ENCODE measurements at places on chromosomes 6 and 20.
A peak's percentile ranks its signal among the peaks of the same experiment; 100 is the strongest.

- no peak for DNase-seq
Measured at GRCh38 chr6:43848671-43849391, 78.8 kb downstream of the VEGFA start.

- no peak for DNase-seq
Measured at GRCh38 chr6:17469006-17469832, 75.8 kb downstream of the CAP2 start.

DNA sequence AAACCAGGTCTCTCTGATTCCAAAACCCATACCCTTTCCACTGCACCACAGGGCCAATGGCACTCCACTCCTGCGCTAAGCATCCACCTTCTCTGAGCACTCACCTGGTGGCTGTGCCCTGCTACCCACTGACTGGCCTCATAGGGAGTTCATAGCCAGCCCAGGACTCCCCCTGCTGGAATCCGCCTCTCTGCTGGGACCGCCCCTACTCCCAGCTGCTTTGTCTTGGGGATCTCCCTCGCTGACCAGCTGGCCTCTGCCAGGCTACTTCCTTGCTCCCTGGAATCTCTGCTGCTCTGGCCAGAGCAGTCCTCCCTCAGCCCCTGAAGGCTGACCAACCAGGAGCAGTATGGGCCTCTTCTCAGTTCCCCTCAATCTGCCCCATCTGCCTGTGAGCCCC lies 129.7 kb downstream of the FAXC start:
- DNase-seq = no peak

DNA sequence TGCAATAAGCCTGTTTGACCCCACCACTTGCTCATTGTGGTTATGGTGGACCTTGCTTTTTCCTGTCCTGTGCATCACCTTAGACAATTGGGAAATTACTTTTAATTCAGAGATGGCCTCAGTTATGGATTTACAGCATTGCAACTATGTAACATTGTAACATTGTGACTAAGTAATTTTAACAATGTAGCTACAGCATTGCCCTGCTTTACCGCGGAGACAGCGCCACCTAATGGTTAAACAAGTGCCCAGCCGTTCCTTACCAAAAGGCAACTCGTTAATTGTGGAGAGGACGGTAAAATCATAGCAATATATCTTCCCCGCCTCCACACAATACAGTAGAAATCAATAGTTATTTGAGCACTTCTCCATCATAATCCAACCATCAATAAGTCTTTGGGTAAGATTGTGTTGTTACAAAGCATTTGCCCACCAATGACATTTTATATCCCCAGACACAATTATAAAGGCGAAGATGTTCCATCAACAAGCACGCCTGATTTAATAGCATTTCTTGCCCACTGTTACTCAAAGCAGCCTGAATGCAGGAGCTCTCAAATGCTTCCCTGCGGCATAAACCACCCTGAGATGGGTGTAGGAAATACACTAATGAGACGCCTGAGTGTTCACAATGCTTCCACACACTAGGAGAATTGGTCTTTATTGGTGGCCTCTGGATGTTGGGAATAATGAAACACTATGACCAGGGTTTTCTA lies 93.7 kb downstream of the PROKR2 start:
- DNase-seq = peak; percentile 29

- no peak for DNase-seq
Measured at GRCh38 chr20:50343490-50344179, 153.0 kb downstream of the CEBPB start.

DNA sequence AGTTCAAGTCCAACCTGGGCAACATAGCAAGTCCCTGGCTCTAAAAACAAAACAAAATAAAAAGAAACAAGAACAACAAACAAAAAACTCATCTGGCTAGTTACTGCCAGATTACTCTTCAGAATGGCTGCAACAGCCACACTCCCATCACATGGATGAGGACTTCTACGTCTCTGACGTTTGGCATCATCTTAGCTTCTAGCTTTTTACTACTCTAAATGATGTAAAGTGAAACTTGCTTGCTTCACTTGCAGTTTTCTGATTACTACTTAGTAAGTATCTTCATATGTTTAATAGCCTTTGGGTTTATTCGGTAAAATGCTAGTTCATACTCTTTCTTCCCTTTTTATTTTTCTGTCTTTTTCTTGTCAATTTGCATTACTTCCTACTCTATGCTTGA lies 161.1 kb upstream of the CARMIL1 start:
- no peak for DNase-seq

- no peak for DNase-seq
Measured at GRCh38 chr6:166824880-166825250, 131.5 kb downstream of the RNASET2 start.

- no peak for DNase-seq
Measured at GRCh38 chr6:139640448-139640847, 266.0 kb upstream of the CITED2 start.

DNA sequence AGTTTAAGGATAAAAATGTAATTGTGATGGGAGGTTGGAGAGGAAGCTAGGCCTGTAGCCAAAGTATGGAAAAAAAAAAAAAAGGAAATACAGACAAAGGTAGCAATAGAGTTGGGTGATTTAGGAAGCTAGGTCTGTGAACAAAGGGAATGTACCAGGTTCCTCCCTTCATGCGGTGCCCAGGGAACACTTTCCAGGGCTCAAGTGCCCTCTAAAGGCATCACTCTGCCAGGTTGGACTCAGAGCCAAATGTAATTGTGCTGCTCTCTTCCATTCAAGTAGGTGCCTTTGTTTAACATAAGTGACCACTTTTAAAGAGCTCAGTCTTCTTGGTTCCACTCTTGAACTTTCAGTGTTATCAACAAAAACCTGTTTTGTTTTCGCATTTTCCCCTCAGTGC lies 159.7 kb upstream of the AHI1 start:
- no peak for DNase-seq

- DNase-seq = no peak
Measured at GRCh38 chr6:107712237-107712664, 111.9 kb downstream of the SCML4 start.

- DNase-seq = no peak
Measured at GRCh38 chr20:57215426-57215825, 51.0 kb downstream of the BMP7 start.

DNA sequence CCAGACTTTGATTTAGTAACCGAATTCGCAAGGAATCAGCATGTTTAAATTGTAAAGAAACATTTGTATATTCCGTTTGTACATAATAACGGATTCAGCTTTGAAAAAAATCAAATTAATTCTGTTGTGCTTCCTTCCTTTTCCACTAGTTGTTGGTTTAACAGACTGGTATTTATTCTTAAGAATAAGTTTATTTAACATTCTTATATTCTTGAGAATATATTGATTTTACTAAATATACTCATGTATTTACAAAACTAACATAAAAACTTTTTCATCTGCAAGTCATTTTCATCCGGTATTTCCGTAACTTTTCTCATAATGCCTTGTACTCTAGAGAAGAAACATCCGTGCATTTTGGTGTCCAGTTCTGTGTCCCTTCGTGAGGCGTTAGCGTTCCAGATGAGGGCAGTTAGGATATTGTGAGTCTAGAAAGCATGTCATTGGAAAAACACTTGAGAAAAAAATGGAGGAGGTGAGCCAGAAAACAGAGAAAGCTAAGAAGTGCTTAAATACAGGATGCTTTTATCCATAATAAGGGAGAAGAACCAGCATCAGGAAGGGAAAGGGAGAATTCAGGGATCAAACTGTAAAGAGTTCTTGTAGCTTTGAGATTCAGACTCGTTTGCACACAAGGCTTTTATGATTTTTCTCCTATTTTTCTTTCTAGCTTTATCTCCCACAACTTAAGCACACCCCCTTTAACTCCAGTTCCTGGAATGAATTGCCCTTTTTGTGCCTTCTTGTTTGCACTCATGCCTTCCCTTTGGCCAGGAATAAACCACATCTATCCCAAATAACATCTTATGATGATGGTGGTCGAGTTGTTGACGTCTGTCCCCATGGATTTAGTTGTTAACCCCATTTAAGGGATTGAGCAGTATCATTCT lies 1.8 kb downstream of the WRNIP1 start:
- DNase-seq = no peak

GRCh38 chr20:25220810-25221591 lies 25.5 kb downstream of the ENTPD6 start:
- DNase-seq = no peak

DNA sequence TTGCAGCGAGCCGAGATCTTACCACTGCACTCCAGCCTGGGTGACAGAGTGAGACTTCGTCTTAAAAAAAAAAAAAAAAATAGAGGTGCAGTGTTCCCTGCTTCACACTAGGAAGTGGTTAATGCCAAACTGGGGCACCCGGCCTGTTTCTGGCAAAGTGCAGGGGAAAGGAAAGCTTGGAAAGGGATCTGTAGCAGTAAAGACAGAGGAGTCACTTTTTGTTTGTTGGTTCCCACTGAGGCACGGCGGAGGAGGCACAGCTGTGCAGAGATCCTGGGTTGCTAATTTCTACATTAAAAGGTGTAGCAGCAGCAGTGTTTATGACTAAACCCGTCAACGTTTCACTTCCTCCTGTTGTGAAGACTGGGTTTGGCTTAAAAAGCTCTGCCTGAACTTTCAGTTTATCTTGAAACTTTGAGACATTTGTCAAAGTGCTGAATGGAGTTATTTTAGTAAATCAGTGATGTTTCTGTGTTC lies 125.6 kb downstream of the CARMIL1 start:
- DNase-seq = peak; percentile 16

DNA sequence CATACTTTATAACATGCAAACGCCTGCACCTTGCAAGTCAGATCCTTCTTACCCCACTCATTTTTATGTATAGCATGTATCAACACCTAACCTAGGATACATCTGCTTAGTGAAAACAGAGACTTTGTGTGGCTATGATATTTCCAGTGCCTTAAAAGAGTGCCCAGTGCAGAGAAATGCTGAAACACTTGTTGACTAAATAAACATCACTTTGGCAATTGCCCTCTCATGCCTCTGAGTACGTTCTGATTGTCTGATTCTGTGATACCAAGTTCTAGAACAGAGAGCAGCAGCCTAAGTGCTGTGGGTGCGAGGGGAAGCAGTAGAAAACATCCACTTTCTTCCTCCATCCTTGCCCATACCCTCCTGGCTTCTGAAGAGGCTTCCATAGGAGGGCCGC lies 13.6 kb downstream of the PLEKHG1 start:
- no peak for DNase-seq

DNA sequence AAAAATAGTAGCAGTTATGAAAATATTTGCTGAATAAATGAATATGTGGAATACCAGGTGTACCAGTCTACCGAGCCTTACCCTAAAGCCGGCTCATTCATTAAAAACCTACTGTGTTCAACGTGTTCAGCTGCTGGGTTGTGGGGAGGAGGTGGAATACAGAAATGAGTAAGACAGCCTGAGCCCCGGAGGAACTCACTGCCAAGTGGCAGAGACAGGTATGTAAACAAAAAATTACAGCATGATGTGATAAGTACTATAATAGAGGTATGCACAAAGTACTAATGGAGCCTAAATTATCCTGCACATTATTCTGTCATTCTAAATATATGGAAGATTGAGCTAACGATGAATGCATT lies 6.8 kb upstream of the ADTRP start:
- DNase-seq = no peak

DNA sequence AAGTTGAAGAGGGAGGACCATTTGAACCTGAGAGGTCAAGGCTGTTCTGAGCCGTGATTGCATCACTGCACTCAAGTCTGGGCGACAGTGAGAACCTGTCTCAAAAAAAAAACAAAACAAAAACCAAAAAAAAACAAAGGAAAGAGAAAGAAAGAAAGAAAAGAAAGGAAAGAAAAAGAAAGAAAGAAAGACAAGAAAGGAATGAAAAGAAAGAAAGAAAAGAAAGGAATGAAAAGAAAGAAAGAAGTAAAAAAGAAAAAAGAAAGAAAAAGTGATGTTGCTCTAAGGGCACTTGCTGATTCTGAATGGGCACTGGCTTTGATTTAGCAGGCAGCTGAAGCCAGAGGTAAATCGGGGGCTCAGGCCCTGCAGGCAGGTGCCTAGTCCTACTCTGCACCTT lies 161.0 kb downstream of the MCHR2 start:
- DNase-seq = no peak

- no peak for DNase-seq
Measured at GRCh38 chr20:63363981-63364561, 2.9 kb upstream of the CHRNA4 start.

DNA sequence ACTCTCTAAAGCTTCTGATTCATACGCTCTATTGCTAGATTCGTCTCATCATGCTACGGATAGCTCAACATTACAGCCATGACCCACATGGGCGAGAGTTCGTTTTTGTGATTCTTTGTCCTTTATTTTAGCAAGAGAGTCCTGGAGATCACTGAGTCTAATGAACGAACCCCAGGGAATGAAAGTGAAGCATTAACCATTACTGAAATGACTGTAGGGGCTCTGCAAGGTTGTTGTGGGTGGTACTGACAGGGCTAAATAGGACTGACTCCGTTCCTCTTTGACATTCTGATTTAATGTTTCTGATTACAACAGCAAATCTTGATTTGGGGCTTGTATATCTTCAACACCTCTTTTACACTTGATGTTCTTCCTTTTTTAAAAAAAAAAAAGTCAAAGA lies 13.7 kb upstream of the RTF2 start:
- DNase-seq = no peak

- DNase-seq = no peak
Measured at GRCh38 chr6:162621246-162621645, 106.3 kb downstream of the PRKN start.

DNA sequence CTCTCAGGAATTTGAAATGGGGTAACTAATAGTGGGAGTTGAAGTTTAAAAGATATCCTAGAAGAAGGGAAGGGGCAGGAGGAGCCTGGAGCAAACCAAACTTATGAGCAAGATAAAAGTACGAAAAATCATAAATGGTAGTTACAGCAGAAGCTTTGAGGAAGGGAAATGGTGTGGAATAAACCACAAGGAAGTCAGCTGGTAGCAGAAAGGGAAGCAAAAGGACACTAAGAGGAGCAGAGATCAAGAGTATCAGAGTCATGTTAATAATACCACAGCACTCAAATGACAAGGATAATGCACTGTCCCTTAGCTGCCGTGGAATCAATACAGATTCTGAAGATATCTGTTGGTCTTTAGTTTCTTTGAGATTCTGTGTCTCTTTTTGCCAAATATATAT lies 44.9 kb upstream of the CCDC28A start:
- no peak for DNase-seq

DNA sequence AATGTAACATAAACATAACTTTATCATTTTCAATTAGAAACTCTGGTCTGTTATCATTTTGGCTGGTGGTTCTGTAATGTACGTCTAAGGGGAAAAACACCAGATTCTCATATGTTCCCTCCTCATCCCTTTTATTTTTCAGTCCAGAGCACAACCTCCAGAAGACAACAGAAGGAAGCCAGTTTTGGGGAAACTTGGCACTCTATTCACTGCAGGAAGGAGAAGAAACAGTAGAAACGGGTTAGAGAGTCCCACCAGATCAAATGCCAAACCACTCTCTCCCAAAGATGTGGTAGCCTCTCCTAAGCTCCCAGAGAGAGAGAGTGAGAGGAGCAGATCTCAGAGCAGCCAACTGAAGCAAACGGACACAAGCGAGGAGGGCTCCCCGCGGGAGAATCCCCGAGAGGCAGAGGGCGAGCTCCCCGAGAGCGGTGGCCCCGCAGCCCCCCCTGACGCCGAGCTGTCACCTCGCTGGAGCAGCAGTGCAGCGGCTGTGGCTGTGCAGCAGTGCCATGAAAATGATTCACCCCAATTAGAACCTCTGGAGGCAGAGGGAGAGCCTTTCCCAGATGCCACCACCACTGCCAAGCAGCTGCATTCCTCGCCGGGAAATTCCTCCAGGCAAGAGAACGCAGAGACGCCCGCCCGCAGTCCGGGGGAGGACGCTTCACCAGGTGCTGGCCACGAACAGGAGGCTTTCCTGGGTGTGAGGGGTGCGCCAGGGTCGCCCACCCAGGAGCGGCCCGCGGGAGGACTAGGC lies 117.8 kb downstream of the RTN4IP1 start:
- DNase-seq = no peak

All from T-cell (primary cell).